ENCODE measurements at places on chromosomes 12 and 14. TPM values are rescaled to one million over a fixed set of nuclear protein-coding genes. Genes with fewer than 3 reads are reported as not detected.

SLC35E3 gene
- total RNA-seq, result 3.6 TPM

USP44 gene
- total RNA-seq, result 33.5 TPM

TBC1D30 gene
- total RNA-seq, result 0.18 TPM

CCDC197 gene
- total RNA-seq, result not detected

NUP37 gene
- total RNA-seq, result 71.9 TPM

ISCA2 gene
- 9.2 TPM for total RNA-seq

IQSEC3 gene
- total RNA-seq, result not detected
